ENCODE measurements at places on chromosomes 16 and 17.
A peak's percentile ranks its signal among the peaks of the same experiment; 100 is the strongest.

GRCh38 chr17:28485049-28485448, 11.6 kb downstream of the SLC13A2 start:
- DNase-seq, result no peak

GRCh38 chr16:50834701-50835100, 92.8 kb downstream of the CYLD start:
- no peak for DNase-seq

DNA sequence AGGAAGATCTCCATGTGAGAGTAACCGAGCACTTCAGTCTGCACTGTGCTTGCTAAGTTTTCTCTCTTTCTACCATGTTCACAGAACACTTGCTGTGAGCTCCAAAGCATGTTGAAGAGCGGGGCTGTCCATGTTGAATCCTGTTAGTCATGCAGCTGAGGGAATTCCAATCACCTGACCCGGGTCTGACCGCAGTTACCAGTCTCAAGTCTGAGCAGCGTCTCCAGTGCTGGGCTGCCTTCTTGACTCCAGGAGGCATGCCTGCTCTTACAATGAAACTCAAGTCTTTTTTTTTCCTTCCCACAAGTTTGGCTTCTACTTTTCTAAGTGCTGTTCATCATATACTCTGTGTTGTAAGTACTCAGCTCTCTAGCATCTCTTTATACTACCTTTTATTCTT, 44.3 kb downstream of the HOXB1 start:
- no peak for DNase-seq

- no peak for DNase-seq
These were observed 231.1 kb upstream of the TBX2 start for GRCh38 chr17:61168506-61168905.

GRCh38 chr17:13030459-13031300, 12.9 kb upstream of the ELAC2 start:
- peak; percentile 32 for DNase-seq

DNA sequence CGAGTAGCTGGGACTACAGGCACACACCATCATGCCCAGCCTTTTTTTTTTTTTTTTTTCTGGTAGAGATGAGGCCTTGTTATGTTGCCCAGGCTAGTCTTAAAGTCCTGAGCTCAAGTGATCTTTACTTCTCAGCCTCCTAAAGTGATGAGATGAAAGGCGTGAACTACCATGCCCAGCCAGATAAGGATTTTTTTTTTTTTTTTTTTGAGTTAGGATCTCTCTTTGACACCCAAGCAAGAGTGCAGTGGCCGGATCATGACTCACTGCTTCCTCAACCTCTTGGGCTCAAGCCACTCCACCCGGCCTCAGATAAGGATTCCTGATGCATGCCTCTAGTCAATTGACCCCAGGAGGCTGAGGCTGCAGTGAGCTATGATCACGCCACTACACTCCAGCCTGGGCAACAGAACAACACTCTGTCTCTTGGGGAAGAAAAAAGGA, 11.2 kb upstream of the PLEKHG4 start:
- no peak for DNase-seq

DNA sequence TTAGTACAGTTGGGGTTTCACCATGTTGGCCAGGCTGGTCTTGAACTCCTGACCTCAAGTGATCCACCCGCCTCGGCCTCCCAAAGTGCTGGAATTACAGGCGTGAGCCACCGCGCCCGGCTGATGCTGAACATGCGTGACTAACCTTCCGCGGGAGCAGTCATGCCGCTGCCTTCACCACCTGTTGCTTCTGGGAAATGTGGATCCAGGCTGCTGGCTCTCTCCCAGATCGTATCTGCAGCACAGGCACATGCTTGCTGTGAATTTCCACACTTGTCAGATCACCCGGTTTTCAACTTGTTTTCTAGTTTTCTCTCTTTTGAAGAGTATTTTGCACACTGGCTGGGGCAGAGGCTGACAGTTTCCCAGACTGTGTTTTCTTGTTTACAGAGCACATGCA, 97.9 kb downstream of the ADCY9 start:
- DNase-seq, result no peak

DNA sequence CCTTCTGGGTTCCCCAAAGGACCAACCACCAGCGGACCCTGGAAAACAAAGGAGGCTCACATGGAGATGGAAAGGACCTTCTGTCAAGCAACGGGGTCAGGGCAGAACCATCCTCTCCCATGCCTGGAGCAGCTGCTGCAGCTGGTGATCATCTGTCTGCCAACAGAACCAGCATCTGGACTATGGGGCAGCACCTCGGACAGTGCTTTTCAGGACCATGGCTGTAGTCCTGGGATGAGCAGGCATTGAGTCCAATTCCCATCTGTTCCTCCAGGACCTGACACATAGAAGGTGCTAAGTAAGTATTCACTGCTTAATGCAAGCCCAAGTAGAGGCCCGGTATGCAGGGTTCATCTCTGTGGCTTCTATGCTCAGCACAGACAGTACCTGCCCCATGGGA, 304.7 kb downstream of the XYLT1 start:
- DNase-seq, result no peak

DNA sequence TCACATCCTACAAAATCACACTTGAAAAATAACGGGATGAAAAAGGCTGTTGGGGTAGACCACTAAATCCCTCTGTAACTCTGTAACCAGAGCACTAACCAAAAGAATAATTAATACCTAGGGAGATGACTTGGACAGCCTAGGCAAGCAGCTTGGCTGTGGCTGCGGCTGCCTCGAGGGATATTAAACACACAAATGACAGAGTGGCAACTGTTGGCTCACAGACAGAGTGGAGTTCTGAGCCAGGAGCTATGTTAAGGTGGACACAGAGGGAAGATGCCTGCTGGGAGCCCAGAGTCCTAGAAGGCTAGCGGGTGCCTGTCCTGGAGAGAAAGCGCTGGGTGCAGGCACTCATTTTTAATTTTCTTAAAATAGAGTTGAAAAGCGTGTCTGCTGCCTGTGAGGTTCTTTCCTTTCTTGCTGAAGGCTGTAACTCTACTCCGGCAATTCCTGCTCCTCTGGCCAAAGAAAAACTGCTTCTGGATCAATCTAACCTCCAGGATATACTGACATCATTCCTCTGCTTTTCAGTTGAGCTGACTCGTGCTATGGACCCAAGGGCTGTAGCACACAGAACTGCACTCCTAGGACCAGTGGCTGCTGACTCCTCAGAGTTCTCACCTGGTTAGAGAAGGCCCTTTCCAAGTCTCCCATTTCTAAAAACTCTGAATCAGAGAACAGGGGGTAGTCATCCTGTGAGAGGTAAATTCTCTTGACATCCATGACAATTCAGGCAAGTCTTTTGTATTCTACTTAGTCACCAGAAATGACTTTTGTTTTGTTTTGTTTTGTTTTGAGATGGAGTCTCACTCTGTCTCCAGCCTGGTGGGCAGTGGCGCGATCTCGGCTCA, 147.9 kb downstream of the STX8 start:
- peak; percentile 2 for DNase-seq

- peak; percentile 57 for DNase-seq
These were observed at the start of gene ABHD15 for GRCh38 chr17:29566473-29567303. TSS of gene ABHD15 (minus strand) at chr17:29567037. CDS start at chr17:29566966, 71 bp downstream.

DNA sequence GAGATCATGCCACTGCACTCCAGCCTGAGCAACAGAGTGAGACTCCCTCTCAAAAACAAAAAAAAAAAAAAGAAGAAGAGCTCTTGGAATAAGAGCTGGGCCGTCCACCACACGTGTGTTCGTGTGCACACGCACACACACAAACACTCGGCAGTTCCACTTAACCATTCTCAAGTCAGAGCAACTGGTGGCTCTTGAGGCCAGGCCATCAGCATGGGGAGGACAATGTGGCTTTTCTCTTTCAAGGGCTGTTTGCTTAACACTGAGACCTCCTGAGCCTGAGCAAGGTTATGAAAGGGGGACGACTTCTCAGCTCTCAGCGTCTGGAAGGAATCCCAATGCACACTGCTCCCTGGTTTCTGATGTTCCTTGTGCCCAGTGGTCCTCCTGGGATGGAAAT, 444.9 kb downstream of the SOX9 start:
- DNase-seq, result no peak

DNA sequence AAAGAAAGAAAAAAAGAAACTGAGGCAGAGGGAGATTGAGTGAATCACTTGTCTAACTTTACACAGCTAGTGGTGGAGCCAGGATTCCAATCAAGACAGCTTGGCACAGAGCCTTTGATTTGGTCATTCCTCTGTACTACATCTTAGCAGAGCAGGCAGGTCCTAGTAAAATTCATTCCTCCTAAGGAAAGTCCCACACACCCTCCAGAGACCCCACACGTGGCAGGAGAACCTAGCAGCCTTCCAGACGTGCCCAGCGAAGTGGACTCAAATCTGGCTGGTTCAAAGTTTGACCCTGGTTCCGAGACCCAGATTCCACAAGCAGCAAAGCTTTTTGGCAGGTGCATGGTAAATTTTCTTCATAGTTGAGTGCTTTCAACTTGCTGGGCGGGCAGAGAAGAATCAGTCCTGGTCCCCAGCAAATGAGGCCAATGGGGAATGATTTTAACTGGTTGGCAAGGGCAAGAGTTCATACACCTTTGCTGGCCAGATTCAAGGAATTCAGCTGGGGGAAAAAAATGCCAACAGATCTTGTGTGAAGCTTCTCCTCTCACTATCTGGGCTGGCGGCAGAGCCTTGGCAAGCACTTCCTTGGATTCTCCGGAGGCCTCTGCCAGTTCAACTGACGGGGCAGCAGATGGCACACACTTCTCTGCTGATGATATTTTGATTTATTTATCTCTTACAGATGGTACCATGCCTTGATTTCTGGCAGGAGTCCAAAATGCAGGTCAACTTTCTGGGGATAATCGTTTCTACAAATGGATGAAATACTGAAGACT, 82.4 kb downstream of the GSG1L start:
- peak; percentile 96 for DNase-seq

- DNase-seq, result peak; percentile 62
These were observed at the start of gene PIGQ for GRCh38 chr16:569445-570254. TSS of gene PIGQ (plus strand) at chr16:569968. CDS start at chr16:574075, 4,107 bp downstream.

DNA sequence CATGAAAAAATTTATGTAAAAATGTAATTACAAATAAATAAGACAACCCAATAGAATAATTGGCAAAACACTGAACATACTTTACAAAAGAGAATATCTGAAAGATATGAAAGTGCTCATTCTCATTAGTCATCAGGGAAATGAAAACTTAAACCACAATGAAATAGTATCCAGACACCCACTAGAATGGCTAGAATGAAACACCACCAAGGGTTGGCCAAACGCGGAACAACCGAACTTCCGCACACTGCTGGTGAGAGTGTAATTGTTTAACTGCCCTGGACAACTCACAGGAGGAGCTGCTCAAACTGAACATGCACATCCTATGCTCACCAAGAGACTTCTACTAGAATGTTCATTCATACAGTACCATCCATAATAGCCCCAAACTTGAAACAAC, 5.8 kb upstream of the ZDHHC7 start:
- DNase-seq, result no peak

- DNase-seq, result peak; percentile 41
These were observed 6.9 kb upstream of the SLC7A6 start for GRCh38 chr16:68257251-68257905.

GRCh38 chr17:71022758-71023157, 853.4 kb downstream of the KCNJ2 start:
- peak; percentile 7 for DNase-seq

DNA sequence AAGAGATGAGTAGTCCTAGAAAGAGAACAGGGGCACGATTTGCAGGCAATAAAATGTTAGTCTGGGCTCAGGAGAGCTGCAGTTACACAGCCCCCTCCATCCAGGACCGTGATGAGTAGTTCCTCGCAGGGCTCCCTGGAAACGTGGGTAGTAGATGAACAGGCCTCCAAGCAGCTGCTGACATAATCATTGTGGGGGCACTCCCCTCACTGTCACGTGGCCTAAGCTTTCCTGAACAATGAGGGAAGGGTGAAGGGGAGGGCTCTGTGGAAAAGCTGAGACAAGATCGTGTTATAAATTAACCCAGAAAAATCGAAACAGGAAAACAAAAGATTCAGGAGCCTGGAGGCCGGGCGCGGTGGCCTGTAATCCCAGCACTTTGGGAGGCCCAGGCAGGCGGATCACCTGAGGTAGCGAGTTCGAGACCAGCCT, 1.3 kb upstream of the PER1 start:
- peak; percentile 58 for DNase-seq

- DNase-seq, result no peak
These were observed 25.8 kb downstream of the CUEDC1 start for GRCh38 chr17:57929386-57929785.
